ENCODE measurements at places on chromosomes 3 and 15. TPM values are rescaled to one million over a fixed set of nuclear protein-coding genes. Genes with fewer than 3 reads are reported as not detected.

Gene FAM227B
- 4.3 TPM for total RNA-seq

Gene VPS13C
- 72.9 TPM for total RNA-seq

Gene HAUS2
- 22.3 TPM for total RNA-seq

Gene ALS2CL
- 1.8 TPM for total RNA-seq

Gene TM4SF4
- 2.4 TPM for total RNA-seq

Gene KY
- 3.5 TPM for total RNA-seq

Gene ASB14
- total RNA-seq: not detected

Gene SLC51B
- not detected for total RNA-seq

Gene AZI2
- total RNA-seq: 127 TPM

Gene AADACL2
- total RNA-seq: not detected

Gene SPINK8
- not detected for total RNA-seq

Gene SLC28A2
- total RNA-seq: not detected

Gene CHRM5
- not detected for total RNA-seq

Gene TRIM42
- not detected for total RNA-seq

Gene CEP97
- 10.8 TPM for total RNA-seq

Gene SGO1
- total RNA-seq: 0.83 TPM

Gene MNS1
- 0.30 TPM for total RNA-seq

All from smooth muscle cell of the pulmonary artery (primary cell).